HT-29 (cell line): ENCODE measurements at places on chromosomes 1 and 21. TPM values are rescaled to one million over a fixed set of nuclear protein-coding genes. Genes with fewer than 3 reads are reported as not detected.

Gene TNFRSF4
- not detected in 2 replicates for total RNA-seq

Gene OR6K3
- not detected in 2 replicates for total RNA-seq

Gene GPR3
- total RNA-seq, result 2.1 and 2.6 TPM in 2 replicates

Gene SYDE2
- total RNA-seq, result 2.9 and 3.5 TPM in 2 replicates

Gene EXO1
- total RNA-seq, result 7.9 and 9.5 TPM in 2 replicates

Gene OR2T11
- total RNA-seq, result not detected in 2 replicates

Gene HOOK1
- total RNA-seq, result 8.4 and 94.4 TPM in 2 replicates

Gene DUSP12
- total RNA-seq, result 48.9 and 52.2 TPM in 2 replicates

Gene SLC19A1
- total RNA-seq, result 56.7 and 67.4 TPM in 2 replicates

Gene KIF21B
- 3.8 and 4.8 TPM in 2 replicates for total RNA-seq

Gene LCE2C
- not detected in 2 replicates for total RNA-seq

Gene C1orf141
- total RNA-seq, result not detected in 2 replicates

Gene DLGAP3
- 0.44 TPM in 1 of 2 replicates, not detected in the other for total RNA-seq

Gene IVL
- total RNA-seq, result 2.0 and 2.2 TPM in 2 replicates

Gene NIPAL3
- 25.2 and 29.4 TPM in 2 replicates for total RNA-seq

Gene PERM1
- total RNA-seq, result 0.03 TPM in 1 of 2 replicates, not detected in the other

Gene ELF3
- 812 and 1,050 TPM in 2 replicates for total RNA-seq

Gene OR2L2
- total RNA-seq, result not detected in 2 replicates

Gene IFI16
- total RNA-seq, result not detected in 2 replicates

Gene GPX7
- total RNA-seq, result not detected in 2 replicates

Gene GUCA2B
- total RNA-seq, result 0.26 and 0.84 TPM in 2 replicates

Gene LRRC3
- 0.08 and 0.10 TPM in 2 replicates for total RNA-seq

Gene UBASH3A
- not detected in 2 replicates for total RNA-seq

Gene IQGAP3
- total RNA-seq, result 55.3 and 61.7 TPM in 2 replicates

Gene TMEM222
- 80.1 and 90.2 TPM in 2 replicates for total RNA-seq

Gene EPS8L3
- total RNA-seq, result 107 and 120 TPM in 2 replicates

Gene HMGN1
- 132 and 165 TPM in 2 replicates for total RNA-seq

Gene MAN1C1
- 0.10 and 0.28 TPM in 2 replicates for total RNA-seq

Gene RAB42
- total RNA-seq, result 0.81 and 0.97 TPM in 2 replicates
